Right atrium auricular region (tissue), 2 donors: ENCODE measurements at places on chromosomes 7 and 10.

GRCh38 chr10:97771055-97771891 is 526 bp downstream of the SFRP5 start:
- DNase-seq, result no peak

DNA sequence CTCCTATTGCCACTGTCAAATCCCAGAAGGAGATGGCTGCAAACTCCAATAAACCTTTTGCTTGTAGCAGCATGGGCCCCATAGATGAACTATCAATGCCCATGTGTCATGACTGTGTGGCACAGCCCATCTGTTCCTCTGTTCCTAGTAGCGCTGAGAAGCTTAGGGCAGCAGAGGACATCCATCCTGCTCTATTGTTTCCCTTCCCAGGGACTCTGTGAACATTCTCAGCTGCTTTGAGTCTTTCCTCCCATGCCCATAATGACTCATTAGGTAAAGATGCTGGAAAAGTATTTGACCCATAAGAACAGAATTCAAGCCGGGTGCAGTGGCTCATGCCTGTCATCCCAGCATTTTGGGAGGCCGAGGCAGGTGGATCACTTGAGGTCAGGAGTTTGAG is 28.3 kb downstream of the STMP1 start:
- DNase-seq, result no peak

GRCh38 chr7:98107313-98107721 is 655 bp downstream of the LMTK2 start:
- no peak for DNase-seq

DNA sequence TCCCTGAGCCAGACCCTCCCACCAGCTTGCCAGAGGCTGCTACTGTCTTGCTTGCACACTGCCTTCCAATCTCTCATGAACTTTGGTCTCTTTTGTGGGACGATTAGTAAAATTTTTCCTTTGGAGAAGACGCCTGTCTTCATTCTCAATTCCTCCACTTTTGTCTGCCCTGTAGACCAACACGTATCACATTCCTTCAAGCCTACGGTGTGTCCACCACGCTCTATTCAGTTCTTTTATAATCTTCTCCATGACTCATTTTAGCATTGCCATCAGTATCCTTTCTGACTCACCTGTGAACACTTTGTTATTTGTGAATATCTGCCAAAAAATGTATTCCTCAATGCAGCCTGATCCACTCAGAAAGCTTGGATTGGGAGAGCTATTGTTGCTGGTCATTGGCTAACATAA is 1.4 kb downstream of the GIMAP5 start:
- DNase-seq, result no peak

DNA sequence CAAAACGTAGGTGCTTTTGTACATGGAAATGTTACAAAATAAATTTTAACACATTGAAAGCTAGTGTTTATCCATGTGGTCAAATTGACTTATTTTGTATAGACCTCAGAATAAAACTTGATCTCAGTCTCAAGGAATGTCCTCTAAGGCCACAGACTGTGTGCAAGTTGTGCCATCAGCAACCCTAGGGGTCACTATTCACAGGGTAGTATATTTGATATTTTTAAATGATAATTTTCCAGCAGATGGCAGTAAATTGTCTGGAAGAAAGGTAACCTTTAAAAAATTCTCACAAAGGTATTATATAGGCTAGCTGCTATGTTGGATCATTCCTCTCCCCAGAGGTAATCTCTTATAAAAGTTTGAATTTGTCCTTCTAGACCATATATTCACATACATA is 12.9 kb upstream of the SNX10 start:
- DNase-seq, result no peak

GRCh38 chr7:27128776-27129728 is 1.5 kb downstream of the HOXA4 start:
- DNase-seq, result no peak

GRCh38 chr7:876972-877311 is 588 bp downstream of the GET4 start:
- no peak for DNase-seq

- DNase-seq, result no peak
These were observed 22.2 kb downstream of the GSAP start for GRCh38 chr7:77393954-77394353.

DNA sequence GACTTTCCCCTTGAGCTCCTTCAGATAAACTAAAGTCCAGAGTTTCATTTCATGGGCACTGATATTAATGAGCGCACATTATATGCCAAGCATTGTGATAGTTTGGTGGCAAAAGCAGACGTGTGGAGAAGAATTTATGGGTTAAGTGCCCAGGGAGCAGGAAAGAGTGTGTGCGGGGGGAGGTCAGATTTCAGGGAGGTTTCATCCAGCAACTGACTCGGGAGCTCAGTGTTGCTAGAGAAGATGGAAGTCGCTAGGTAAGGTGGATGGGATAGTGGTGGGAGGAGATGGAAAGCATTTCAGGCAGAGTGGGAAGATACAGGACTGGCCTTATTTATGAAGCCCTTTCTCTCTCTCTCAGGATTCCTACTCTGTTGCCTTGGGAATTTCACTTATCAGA is 223.0 kb downstream of the SNX10 start:
- no peak for DNase-seq

GRCh38 chr10:103990121-103990520 is 23.2 kb downstream of the SLK start:
- DNase-seq, result no peak

DNA sequence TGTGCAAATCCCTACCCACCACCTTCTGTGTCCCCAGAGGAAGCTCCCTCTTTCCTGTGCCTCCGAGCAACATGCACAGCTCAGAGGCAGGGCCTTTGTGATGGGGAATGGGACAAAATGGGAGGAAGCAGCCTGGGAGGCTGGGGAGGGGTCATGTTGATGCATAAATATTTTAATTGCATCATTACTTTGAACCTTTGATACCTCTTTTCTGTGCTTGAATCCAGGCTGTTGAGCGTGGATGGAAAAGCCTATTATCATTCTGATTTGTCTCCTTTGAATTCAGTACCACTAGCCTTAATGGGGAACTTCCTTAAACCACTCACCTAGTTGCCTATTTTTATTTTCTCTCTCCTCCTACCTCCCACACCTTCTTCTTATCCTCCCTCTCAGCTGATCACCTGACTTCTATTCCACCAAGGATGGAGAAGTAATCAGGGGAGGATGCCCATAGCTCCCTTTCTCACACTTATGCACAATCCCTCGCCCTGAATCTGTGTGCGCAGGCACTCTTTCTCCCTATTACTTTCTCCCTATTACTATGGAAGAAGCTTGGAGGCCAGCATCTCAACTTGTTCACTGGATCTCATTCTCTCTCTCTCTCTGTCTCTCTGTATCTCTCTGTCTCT is 78.5 kb downstream of the SEC61G start:
- DNase-seq, result no peak

DNA sequence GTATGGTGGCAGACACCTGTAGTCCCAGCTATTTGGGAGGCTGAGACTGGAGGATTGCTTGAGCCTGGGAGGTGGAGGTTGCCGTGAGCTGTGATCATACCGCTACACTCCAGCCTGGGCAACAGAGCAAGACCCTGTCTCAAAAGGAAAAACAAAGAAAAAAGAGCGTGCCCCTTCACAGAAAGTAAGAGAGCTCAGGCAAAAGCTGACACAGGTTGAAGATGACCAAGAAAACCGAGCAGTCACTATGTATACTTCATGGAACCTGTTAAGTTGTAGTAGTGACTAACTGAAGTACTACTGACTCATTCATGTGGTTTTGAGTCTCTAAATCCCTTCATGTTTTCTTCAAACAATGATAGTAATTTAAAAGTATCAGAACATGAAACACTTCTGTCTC is 1.2 kb upstream of the PRRT4 start:
- no peak for DNase-seq

GRCh38 chr10:43026039-43026973 is 50.6 kb upstream of the RET start:
- no peak for DNase-seq

DNA sequence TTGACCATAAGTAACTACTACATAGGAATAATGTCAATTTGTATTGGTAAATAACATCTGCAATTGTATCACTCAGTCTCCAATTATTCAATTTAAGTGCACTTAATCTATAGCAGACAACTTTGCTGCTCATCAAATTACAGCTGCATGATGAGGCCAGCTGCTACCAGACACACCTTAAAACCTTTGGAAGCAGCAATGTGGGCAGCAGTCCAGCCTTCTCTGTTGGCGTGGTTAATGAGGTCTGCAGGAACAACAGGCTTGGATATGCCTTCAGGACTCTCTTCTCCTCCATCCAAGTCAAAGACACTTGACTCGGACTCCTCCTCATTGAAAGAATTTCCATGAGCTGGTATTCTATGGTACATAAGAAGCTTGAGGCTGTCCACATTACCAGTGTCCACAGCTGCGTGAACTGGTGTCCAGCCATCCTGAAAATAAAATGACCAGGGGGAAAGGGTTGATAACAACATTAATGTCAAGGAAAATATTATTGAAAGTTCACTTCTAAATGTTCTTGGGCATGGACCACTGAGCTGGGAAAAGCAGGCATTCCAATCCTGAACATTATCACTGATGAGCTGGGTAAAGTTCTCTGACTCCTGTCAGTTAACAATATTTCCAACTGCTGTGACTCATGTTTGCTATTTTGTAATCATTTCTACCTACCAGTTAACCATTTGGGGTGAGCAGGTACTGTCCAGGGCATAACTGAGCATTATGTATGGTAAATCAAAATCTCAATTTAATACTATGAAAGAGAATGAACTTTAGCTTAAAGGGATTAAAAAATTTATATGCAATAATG is 95.7 kb downstream of the CTTNBP2 start:
- DNase-seq, result no peak

DNA sequence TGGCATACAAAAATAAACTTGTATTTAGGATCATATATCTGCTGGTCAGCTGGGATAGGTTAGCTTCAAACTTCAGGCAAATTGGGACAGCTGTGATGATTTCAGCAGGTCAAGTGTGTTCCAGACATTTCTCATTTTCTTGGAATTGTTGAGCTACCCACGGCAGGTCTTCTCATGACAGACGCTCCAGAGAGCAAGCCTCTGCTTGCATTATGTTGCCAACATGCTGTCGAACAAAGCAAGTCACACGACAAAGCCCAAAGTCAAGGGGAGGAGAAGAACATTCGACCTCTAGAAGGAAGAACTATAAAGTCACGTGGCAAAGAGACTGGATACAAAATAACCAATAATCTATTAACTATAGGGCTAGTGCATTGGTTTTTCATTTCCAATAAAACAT is 103.5 kb downstream of the RAB18 start:
- DNase-seq, result no peak
